ENCODE measurements at places on chromosomes 13 and 19.

GRCh38 chr13:20843166-20843565 lies 59.4 kb downstream of the XPO4 start:
- no peak for DNase-seq

DNA sequence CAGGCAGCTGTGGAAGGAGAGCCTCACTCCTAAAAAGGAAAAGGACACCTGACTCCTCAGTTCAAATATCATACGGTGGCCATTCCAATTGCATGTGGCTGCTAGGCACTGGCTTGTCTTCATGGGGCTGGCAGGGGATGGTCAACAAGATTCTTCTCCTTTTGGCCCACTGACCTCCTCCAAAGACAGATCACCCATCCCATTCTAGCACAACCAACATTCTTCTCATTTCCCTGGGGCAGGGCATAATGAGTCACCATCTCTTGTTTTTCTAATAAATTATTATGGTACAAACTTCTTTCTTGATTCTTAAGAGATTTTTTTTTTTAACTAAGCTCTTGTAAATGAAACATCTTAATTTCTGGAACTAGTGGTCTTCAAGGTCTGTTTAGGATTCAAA lies 136.7 kb upstream of the NBEA start:
- DNase-seq: no peak

- no peak for DNase-seq
Measured at GRCh38 chr13:106919638-106920037, 351.7 kb upstream of the ARGLU1 start.

DNA sequence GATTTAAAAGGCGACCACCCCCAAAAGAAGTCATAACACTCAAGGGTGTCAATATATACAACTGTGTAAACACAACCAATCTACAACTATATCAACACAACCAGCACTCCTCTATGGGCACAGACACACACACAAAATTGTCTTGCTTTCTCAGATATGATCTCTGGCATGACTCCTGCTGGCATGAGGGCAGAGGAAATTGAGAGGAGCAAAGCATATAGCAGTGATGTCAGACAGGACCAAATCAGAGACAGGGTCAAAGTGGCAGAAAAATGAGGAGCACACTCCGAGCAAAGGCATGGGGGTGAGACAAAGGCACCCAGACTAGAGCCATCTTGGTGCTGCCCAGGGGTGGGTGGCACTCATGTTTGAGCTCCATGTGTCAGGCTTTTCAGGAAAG lies 9.6 kb downstream of the IRGQ start:
- no peak for DNase-seq

- no peak for DNase-seq
Measured at GRCh38 chr13:98975822-98976261, 2.0 kb downstream of the DOCK9 start.

DNA sequence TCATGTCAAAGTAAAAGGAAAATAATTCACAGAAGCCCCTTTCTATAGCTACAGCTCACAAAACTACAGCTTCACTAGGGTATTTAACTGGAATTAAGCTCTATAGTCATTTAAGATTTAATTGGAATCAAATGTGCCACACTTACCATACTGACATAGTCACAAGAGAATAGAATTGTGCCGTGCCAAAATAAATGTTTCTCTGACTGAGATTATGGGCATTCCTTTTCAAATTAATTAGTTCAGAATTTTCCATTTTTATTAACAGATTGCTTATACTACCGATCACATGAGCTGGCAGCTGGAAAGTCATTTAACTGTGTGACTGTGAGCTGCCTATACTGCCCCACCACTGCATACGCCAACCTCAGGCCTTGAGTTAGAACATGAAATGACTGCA lies 108.4 kb downstream of the LHFPL6 start:
- DNase-seq: no peak
